ENCODE measurements at places on chromosomes 16 and 17. TPM values are rescaled to one million over a fixed set of nuclear protein-coding genes. Genes with fewer than 3 reads are reported as not detected.

DNA sequence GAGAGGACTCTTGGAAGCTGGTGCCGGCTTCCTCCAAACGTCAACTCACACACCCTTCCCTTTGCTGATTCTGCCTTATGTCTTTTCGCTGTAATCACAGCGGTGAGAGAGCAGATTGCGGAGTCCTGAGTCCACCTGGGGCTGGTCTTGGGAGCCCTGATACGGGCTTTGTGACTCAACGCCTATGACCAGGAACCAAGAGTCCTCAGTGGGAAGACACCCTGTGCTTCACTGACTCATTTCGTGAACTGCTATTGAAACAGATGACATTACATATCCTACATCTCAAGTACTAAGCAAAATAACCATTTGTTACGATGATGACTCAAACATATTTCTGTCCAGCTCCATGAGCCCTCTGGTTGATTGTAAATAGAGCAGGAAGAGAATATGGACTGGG is 90.7 kb upstream of the CREBBP start:
- DNase-seq: no peak

- DNase-seq: no peak
Measured at GRCh38 chr16:66943426-66944053, 8.2 kb downstream of the CES2 start.

DNA sequence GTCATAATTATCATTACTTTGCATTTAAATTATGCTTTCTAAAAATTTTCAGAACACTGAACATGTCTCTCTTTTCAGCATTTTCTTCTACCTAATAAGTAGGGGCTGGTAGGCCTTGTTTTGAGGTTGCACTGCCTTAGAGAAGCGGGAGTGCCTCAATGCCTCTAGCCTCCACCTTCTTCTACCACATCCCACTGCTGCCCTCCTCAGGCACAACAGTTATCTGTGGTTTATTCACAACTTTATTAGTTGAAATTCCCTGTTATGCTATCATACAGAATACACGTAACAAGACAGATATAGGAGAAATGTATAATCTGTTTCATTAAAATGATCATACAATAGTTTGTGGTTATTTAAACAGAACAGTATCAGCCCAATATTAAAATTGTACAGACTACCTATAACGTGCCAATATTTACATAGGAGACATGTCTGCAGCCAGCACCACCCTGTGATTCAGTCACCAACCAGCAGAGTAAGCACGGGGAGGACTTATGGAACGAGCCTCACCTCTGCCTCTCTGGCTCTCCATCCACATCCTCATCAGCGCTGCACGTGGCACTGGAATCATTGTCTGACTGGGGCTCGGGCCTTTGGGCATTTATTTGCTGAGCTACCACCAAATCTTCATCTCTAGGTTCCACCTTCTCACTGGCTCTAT is 101.2 kb downstream of the TTC19 start:
- DNase-seq: no peak

Gene SLC9A5
- 0.10 TPM for total RNA-seq

GRCh38 chr17:72258711-72259110 is 137.9 kb downstream of the SOX9 start:
- no peak for DNase-seq

DNA sequence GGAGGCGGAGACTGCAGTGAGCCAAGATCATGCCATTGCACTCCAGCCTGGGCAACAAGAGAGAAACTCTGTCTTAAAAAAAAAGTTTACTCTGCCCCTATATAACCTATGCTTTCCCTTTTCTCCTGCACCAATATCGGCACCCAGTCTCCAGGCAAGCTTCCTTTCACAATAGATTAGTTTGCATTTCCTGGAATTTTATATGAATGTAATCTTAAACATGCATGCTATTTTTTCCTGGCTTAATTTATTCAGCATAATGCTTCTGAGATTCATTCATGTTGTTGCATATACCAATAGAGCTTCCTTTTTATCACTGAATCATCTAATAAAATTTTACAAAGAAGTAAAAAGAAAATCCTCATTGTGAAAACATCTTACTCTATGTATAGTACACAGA is 59.4 kb downstream of the USP32 start:
- DNase-seq: no peak

Gene SPN
- 0.62 TPM for total RNA-seq

GRCh38 chr17:76146053-76146851 is 5.2 kb upstream of the FOXJ1 start:
- DNase-seq: no peak

DNA sequence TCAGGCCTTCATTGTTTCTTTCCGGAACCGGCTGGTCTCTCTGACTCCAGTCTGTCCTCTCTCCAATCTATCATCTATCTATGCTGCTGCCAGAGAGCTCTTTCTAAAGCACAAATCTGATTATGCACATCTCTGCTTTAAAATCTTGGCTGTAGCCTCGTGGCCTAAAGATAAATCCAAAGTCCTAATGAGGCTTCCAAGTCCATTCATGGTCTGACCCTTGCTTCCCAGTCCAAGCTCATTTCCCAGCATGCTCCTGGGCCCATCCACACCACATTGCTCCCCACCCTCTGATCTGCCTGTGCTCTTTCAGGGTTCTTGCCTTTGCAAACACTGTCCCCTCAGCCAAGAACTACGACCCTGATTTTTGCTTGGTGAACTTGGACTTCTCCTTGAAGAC is 21.5 kb upstream of the PHB1 start:
- no peak for DNase-seq
